Activated naive CD4-positive, alpha-beta T cell treated with anti-CD3 and anti-CD28 coated beads for 36 hours (primary cell): ENCODE measurements at places on chromosomes 5 and 9. TPM values are rescaled to one million over a fixed set of nuclear protein-coding genes. Genes with fewer than 3 reads are reported as not detected.

The NFIB gene
- not detected for total RNA-seq

The CTSV gene
- 1.2 TPM for total RNA-seq

The PRRT1B gene
- not detected for total RNA-seq

The AK6 gene
- 103 TPM for total RNA-seq

GRCh38 chr5:17732351-17732923 lies 98.2 kb downstream of the TAF11L14 start:
- H3K4me1 ChIP-seq = no peaks in the 10 kb centered on the region
- no peak overlapping the region for H3K4me3 ChIP-seq
- no peak for DNase-seq
- no peaks in the 10 kb centered on the region for H3K27me3 ChIP-seq
- H3K36me3 ChIP-seq = no peaks in the 10 kb centered on the region
- H3K27ac ChIP-seq = no peak overlapping the region

DNA sequence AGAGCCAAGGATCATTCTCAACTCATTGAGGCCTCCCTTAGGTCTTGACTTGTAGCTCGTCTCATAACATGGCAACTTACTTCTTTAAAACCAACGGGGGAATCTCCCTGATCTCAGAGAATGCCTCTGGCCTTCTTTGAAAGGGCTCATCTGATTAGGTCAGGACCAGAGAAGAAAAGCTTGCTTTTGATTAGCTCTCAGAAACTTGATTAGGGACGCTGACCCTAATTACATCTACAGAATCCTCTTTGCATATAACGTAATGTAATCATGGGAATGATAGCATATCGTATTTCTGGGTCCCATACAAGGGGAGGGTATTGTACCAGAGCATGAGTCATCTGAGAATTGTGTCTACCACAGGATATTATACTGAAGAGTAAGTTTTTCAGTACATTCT lies 125.1 kb upstream of the SH3GL2 start:
- H3K27ac ChIP-seq = no peak overlapping the region
- DNase-seq = no peak
- no peaks in the 10 kb centered on the region for H3K4me1 ChIP-seq
- H3K36me3 ChIP-seq = no peaks in the 10 kb centered on the region
- no peak overlapping the region for H3K4me3 ChIP-seq

DNA sequence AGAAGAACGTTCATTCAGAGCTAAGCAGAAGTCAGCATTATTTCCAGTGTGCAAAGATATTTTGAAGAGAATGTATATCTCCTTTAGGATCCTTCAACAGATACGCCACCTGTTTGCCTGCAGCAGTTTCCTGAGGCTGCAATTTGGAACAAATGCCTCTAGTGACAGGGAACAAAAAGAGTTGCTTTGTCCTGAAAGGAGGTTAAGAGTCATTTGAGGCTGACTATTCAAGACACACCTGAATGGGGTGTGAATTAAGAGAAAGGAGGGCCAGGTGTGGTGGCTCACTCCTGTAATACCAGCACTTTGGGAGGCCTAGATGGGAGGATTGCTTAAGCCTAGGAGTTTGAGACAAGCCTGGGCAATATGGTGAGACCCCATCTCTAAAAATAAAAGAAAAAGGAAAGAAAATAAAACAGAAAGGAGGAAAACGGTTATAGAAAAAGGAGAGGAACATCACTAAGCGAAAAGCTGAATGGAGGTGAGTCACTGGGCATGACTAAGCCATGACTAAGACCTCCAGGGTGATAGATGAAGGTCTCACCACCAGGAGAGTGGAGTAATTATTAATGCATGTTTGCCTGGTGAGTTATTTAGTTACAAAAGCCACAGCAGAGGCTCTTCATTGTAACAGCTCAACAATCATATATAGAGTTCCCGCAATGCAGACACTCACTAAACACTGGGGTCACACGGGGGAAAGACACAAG lies 255.2 kb upstream of the TNC start:
- no peak overlapping the region for H3K4me3 ChIP-seq

- peaks cover 2% of the 10 kb centered on the region for H3K27me3 ChIP-seq
- no peak for DNase-seq
- no peak overlapping the region for H3K4me3 ChIP-seq
- no peaks in the 10 kb centered on the region for H3K36me3 ChIP-seq
Measured at GRCh38 chr5:5699062-5699461, 276.6 kb downstream of the ICE1 start.

DNA sequence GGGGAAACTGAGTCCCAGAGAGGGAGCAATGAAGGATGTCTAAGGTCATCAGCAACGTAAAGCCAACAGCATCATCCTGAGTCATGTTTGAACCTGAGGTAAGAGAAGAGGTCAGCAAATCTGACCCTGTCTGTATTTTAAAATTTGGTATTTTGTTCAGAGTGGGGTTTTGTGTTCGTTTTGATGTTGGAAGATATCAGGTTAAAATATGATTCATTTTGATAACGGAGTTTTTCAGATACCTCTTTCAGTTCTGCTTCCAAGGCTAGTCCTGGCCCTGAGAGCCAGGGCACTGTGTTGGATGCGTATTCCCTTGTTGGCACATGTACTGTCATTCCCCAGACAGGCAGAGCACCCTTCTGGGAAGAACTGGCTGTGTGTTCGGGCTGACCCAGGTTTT lies 291.0 kb downstream of the NSG2 start:
- peaks cover 31% of the 10 kb centered on the region for H3K27me3 ChIP-seq
- H3K36me3 ChIP-seq = no peaks in the 10 kb centered on the region
- H3K27ac ChIP-seq = no peak overlapping the region
- no peak overlapping the region for H3K4me3 ChIP-seq
- DNase-seq = no peak
- no peaks in the 10 kb centered on the region for H3K4me1 ChIP-seq

DNA sequence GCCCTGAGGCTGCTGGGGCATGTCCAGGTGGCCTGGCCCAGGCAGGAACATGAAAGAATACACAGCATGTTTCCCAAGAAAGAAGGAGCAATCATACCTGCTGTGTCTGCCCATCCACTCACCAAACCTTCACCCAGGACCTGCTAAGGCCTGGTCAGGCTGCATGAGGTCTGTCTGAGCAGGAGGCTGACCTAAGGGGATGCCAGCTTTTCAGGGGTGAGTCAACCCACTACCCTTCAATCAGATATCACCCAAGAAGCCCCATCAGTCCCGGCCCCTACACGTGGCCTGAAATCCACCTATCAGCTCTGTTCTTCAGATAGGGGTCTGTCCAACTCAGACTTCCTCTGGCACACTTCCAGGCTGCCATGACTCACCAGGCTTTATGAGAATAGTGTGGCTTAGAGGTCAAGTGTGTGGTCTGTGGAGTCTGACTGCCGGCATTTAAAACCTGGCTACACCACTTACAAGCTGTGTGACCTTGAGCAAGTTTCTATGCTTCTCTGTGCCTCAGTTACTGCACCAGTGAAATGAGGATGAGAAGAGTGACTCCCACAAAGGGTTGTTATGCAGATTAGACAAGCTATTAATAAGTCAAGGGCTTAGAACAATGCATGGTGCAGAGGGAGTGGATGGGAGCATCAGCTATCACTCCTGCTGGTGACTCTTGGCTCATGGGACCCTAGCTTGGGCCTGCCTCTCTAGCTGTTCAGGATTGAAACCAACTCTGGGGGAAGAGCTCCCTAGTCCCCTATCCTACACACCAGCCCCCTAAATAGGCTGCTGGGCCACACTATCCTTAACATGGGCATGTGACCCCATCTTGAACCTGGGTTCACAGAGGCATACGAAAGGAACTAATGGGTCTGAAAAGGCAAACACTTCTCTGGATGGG lies 130.3 kb downstream of the PAX5 start:
- H3K36me3 ChIP-seq = no peaks in the 10 kb centered on the region
- peaks cover 26% of the 10 kb centered on the region for H3K27me3 ChIP-seq
- peak; percentile 61 for DNase-seq
- H3K4me3 ChIP-seq = no peak overlapping the region
- no peak overlapping the region for H3K27ac ChIP-seq

DNA sequence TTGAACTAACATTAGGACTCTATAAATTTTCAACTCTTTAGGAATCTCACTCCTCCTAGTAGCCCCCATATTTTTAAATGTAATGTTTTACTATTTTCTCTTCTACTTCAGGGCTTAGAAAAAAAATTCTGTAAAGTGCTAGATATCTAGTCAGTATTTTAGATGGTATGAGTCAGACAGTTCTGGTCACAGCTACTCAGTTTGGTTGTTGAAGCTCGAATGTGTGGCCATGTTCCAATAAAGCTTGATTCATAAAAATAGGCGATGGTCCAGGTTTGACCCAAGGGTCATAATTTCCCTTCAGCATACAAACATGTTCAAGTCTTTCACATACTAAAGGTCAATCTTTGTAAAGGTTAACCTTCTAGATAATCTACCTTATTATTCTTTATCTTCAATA lies 566.0 kb upstream of the CDH18 start:
- no peak overlapping the region for H3K4me3 ChIP-seq
- no peaks in the 10 kb centered on the region for H3K4me1 ChIP-seq
- no peak overlapping the region for H3K27ac ChIP-seq
- no peak for DNase-seq
- H3K27me3 ChIP-seq = no peaks in the 10 kb centered on the region

DNA sequence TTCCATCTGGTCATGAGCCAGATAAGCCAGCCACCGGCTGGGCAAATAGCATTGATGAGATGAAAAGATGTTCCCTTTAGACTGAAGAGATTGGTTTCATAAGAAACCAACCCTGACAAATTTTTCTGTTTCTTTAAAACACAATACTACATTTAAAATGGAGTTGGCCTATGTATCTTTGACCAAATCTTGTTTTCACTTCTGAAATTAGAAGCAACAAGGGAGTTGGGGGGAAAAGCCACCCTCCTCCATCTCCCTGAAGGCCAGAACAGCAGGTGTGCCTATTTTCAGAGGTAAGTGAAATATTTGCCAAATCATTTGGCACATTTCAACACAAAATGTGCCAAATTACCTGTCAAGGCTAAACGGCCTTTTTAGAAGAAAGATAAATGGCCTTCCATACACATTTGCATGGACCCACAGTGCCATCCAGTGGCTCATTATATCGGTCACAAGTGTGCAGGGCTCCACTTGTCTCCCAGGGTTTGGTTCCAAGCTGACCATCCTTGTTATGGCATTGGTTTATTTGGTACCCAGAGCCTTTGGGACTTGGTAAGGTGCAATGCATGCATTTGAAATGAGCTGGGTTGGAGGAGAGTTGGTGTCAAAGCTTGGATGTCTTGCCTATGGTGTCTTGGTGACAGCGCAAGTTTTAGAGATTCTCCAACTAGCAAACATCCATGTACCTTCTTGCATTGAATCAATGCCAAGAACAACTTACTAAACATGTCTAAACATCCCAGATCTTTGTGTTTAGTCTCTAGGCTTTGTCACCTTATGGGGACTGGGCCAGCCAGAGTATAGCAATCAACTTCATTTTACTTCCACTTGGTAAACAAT lies 372.0 kb upstream of the KIF2A start:
- peaks cover 3% of the 10 kb centered on the region for H3K27me3 ChIP-seq
- H3K27ac ChIP-seq = no peak overlapping the region
- H3K36me3 ChIP-seq = no peaks in the 10 kb centered on the region
- no peaks in the 10 kb centered on the region for H3K4me1 ChIP-seq
